Activated CD4-positive, CD25-positive, alpha-beta regulatory T cell treated with anti-CD3 and anti-CD28 coated beads, Interleukin-2, amount 50 U/mL, for 24 hours (primary cell): ENCODE measurements at places on chromosomes 3 and 15.

DNA sequence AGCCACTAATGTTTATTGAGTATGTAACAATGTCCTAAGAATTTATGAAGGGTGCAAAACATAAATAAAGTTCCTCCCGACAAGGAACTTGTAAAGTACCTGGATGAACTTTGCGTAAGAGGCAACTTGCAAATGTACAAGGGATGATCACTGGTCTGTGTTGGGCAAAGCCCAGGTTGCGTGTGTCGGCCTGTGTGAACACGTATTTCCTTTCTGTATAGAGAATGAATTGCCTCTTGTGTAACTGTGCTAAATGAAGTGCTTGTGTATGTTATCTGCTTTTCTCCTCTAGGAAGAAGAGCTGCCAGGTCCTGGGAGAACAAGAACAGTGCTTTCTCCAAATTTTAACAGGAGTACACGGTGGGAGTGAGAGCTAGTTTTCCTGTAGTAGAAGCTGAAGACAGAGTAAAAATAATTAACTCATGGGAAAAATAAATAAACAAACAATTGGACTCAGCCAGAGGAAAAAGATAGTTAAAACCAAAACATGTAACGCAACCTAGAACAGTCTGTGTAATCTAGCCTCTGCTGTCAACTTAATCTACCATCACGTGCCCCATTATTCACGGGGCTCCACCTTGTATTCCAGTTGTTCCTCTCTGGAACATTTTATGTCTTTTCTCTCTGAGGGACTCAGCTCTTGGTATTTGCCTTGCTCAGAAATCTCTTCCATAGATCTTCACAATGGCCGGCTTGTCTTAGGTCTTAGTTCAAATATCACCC is 83.7 kb upstream of the RASGRP1 start:
- ATAC-seq, result no peak

DNA sequence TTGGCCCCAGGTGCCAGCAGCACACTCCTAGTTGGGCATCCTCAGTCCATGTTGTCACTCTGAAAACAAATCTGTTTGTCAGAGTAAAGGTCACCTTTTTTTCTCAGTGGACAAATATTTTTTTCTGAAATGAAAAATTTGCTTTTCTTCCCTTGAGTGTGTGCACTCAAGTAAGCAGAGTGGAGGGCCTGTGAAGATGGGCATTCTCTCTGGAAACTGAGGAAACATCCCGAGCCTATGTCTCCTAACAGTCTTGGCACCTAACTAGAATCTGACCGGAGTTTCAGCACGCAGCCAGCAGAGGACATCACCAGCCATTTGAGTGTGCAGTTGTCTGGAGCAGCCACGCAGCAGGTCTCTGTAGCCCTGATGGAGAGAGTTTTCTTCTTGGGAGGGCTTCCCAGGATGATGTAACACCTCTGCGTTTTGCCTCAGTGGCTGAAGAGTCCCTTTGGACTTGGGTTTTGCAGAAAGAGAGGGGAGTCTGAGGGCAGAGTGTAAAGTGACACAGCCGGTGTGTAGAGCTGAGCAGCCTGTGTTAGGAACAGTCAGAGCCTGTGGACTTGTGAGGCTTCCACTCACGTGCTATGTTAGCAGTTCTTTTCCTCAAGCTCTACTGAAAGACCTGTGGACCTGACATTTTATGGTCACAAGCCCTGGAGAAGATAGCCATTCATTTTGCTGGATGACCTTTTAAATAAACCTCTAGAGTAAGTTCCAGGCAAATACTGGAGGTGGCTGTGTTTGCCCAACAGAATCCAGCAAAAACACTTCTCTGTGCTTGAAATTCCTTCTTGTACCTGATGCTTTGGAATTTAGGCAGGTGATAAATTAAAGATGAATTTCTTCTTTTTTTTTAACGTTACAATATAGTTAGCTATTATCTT is 51.6 kb downstream of the ABHD2 start:
- no peak for ATAC-seq

DNA sequence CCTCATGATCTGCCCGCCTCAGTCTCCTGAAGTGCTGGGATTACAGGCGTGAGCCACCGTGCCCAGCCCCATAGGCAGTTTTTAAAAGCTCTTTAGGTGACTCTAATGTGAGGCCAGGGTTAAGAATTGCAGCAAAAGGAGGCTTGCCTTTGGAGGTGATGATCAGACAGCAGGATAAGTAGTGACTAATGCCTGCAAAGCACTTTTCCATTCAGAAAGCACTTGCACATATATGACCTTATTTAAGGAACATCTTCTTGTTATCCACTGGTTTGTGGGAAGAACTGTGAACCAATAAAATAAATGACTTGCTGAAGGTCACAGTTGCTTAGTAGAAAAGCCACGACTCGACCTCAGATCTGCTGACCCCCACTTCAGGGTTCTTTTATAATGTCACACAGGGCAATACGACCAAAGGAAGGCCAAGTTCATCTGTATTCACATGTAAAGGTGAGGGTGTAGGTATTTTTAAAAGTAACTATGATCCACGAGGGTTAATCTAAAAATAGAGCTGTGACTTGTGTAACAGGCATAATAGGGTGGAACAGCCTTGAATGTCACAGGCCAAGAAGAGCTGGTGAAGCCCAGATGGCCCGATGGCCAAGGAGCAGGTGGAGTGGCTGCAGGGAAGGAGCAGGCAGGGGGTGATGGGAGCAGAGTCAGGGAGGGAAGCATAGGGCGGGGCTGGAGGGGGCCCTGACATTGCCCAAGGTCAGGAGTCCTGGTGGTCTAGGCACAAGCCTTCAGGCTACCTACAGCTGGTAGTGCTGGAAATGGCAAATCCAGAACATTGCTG is 24.4 kb downstream of the LARP6 start:
- ATAC-seq, result no peak

- ATAC-seq, result no peak
These were observed 95.1 kb upstream of the FGF7 start for GRCh38 chr15:49327927-49328326.

GRCh38 chr3:143511174-143511879 is 336.9 kb downstream of the SLC9A9 start:
- ATAC-seq, result no peak
